Fibroblast of pulmonary artery (primary cell): ENCODE measurements at places on chromosomes 7 and 10.

- DNase-seq, result no peak
Measured at GRCh38 chr7:27302590-27302989, 60.0 kb downstream of the EVX1 start.

DNA sequence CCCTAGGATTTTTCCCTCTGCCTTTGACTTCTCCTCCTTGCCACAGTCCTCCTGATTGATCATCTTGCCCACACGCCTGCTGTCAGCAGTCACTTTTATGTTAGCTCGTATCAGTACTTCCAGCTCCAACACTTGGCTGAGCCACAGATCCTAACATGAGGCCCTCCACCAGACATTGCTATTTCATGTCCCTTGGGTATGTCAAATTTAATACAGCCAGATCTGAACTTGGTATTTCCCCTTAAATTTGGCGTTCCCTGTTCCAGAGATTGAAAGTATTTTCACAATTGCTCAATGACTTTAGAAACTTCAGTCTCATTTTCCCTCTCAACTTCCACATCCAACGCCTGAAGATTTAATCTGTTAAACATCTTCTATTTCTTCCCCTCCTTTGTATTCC lies 140.4 kb downstream of the RNLS start:
- no peak for DNase-seq

DNA sequence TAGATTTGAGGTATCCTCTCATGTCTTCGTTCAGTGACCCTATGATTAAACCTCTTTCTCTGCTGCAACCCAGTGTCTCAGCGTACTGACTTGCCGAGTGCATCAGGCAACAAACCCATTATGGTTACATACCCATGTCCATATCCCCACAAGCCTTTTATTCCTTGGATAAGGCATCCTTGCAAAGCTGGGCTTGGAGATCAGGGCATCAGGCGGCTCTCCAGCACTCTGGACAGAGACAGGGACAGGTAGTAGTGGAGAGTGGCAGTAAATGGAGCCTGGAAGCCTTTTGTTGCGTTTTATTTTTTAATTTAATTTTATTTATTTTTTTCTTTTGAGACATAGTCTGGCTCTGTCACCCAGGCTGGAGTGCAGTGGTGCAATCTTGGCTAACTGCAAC lies 32.0 kb upstream of the NPFFR1 start:
- DNase-seq, result peak; percentile 11

GRCh38 chr10:127648885-127649284 lies 88.1 kb upstream of the FOXI2 start:
- DNase-seq, result no peak

DNA sequence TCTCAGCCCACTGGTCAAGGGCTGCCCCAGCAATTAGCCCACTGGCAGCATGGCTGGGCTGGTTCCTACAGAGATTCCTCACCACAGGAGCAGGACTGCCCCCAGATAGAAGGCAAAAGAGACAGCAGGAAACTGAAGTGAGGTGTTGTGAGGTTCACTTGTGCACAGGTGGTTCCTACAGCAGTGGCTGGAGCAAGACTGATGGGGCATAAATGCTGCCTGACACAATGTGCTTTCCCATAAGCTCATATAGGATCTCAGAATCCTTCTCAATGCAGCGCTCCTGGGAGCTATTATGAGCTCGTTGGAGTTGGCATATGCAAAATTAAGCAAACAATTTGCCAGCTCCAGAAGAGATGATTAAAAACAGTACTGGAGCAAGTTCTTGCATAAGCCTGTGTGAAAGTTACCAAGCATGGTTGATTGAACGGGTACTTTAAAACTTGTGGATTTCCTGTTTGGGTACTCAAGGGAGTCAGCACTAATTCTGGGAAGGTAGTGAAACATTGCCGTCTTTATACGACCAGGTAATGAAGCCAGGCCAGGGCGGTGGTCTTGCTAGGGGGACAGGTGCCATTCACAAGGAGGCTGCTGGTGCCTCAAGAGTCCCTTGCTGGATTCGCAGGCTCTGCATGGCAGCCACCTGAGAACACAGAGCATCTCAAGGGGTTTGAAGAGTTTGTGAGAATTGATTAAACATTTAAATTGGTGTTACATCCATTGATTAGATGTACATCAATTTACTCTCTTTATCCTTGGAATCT lies 20.3 kb upstream of the PRKCQ start:
- DNase-seq, result no peak

- no peak for DNase-seq
Measured at GRCh38 chr10:111130471-111130870, 53.6 kb downstream of the ADRA2A start.

GRCh38 chr10:103661198-103661950 lies 167.9 kb downstream of the NEURL1 start:
- peak; percentile 92 for DNase-seq

GRCh38 chr10:44922796-44923545 lies 11.8 kb downstream of the TMEM72 start:
- no peak for DNase-seq

DNA sequence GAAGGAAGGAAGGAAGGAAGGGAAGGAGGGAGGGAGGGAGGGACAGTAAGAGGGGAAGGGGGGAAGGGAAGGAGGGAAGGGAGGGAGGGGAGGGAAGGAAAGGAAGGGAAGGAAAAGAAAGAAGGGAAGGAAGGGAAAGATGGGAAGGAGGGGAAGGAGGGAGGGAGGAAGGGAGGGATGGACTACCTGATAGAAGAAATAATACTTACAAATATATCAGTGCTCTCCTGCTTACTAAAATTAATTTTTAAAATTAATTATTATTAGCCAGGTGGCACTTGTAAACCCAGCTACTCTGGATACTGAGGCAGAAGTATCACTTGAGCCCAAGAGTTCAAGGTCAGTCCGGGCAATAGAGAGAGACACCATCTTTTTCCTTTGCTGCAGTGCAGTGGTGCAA lies 18.5 kb downstream of the ZC3HC1 start:
- DNase-seq, result no peak

GRCh38 chr10:78597796-78598555 lies 470.8 kb upstream of the ZMIZ1 start:
- DNase-seq, result no peak

DNA sequence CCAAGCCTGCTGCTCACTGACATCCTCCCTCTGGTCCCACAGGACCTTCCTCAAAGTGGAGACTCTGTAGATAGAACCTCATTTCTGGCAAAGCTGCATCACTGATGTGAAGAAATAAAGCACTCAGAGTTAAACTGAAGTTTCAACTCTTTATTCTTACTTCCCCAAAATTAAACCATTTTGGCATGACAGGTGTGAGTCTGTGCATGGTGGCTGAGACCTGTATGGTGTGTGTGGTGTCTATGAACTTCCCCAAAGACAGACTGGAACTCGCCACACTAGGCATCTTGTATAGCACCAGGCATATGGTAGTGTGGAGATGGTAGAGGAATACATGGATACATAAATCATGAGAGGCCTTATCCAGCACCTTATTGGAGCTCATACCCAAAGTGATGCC lies 6.6 kb upstream of the WDFY4 start:
- no peak for DNase-seq

GRCh38 chr10:103828107-103828506 lies 27.3 kb downstream of the SH3PXD2A start:
- DNase-seq, result no peak

DNA sequence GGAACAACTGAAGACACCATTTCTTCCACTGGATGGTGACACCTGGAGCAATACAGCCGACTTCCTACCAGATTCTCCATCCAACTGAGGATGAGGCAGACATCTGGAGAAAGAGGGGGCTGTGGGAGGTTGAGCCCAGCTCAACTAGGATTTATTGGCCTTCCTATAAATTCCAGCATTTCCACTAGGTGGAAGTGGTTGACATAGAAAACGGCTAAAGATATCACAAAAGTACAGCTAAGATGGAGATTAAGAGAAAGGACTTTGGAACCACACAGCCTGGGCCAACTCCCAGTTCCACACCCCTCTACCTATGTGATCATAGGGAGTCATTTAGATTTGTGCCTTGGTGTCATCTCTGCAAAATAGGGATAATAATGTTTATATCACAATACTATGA lies 61.3 kb upstream of the CAV2 start:
- no peak for DNase-seq

DNA sequence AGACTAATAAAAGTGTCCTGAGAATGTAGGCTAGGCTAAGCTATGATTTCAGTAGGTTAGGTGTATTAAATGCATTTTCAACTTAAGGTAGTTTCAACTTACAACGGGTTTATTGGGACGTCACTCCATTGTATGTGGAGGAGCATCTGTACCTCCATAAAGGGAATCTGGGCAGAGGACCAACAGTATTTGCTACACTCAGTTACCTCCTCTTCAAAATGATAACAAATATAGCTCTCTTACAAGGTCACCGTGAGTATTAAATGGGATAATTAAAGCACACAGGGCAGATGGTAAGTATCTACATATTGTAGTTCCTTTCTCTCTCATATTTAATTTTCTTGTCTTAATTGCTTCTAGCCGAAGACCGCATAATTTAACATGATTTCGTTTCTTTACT lies 59.0 kb upstream of the FGL2 start:
- no peak for DNase-seq

DNA sequence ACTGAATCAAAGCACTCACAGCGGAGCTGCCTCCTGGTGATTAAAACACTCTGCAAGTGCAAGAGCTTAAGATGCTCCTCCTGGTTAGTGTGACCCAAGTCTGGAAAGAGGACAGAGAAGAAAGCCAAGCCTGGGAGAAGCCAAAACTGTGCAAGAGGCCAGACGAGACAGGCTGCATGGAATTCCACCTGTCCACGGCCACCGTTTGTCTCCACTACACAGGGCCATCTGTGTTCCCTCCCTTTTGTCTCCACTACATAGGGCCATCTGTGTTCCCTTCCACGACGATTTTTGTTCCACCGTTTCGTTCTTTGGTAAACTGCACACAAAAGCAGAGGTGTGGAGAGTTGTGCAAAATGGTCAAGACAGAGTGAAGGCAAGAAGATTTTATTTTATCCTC lies 233.0 kb downstream of the DIP2C start:
- no peak for DNase-seq

- peak; percentile 30 for DNase-seq
Measured at GRCh38 chr7:116862951-116863670, 724 bp downstream of the CAPZA2 start.

- no peak for DNase-seq
Measured at GRCh38 chr10:22222236-22223190, 4.7 kb upstream of the EBLN1 start.

DNA sequence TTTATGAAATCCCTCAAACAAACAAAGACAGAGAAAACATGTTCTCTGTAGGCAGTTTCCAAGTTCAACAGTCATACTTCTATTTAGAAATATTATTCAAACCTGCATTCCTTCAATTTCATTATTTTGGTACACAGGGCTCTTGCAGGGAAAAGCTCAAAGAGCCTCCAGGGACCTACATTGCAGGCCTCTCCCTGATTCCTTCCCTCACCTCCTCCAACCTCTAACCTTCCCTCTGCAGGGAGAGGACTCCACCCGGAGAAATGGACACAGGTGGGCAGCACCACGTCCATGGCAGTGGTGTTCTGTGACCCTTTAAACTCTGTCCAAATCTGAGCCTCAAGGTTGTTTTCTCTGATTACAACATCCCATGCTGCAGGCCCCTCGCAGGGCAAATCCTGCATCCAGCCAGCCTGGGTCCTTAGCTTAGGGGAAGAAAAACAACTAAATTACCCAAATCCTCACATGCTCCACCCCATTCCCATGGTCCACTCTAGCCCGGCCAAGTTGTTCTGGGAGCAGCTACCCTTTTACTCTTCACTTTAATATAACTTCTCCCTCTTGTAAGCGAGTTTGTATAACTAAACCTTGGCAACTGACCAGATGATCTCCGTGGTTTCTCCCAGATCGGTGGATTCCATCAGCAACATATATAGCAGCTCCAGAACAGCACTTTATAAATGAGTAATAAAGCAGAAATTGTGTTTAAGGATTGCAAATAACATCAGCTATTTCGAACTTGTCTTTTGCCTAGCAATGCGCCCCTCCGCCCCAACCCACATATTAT lies 129.8 kb downstream of the CUBN start:
- no peak for DNase-seq

GRCh38 chr10:13913897-13914296 lies 327.1 kb downstream of the PRPF18 start:
- DNase-seq, result no peak

DNA sequence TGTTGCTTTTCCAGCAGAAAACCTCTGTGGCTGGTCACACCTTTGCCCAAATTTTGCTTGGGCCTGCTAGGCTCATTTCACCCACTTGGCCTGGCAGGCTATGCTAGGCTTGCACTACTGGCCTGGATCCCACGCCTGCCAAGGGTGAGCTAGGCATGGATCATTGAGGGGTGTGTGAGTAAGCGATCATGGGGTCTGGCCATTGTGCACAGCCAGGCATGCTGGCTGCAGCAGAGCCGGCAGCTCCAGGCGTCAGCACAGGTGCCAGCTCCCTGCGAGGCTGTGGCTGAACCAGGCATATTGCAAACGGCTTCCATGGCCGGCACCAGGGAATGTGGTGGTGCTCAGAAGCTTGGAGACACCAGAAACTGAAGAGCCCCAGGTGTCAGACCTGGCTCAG lies 19.2 kb downstream of the CFAP70 start:
- DNase-seq, result no peak

- DNase-seq, result no peak
Measured at GRCh38 chr10:119742947-119743648, 17.2 kb downstream of the INPP5F start.

GRCh38 chr10:29925771-29926692 lies 133.4 kb downstream of the JCAD start:
- no peak for DNase-seq

GRCh38 chr7:105655500-105656380 lies 74.4 kb upstream of the EFCAB10 start:
- DNase-seq, result peak; percentile 73

DNA sequence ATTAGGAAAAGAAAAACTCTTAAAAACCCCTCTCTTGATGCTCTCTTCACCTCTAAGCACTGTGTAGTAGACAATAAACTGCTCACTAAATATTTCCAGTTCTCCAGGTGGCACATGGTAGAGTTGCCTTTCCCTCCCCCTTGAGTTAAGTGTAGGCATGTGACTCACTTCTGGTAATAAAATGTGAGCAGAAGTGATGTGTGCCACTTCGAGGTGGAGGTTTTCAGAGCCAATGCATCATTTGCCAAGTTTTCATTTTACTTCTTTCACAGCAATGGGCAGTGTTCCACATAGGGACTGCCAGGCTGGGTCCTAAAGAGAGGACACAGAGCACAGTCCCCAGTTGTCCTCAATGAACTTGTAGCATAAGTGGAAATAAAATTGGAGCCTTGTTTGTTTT lies 131.6 kb upstream of the NPY start:
- no peak for DNase-seq

- DNase-seq, result no peak
Measured at GRCh38 chr10:71278691-71279588, 40.1 kb upstream of the SLC29A3 start.

DNA sequence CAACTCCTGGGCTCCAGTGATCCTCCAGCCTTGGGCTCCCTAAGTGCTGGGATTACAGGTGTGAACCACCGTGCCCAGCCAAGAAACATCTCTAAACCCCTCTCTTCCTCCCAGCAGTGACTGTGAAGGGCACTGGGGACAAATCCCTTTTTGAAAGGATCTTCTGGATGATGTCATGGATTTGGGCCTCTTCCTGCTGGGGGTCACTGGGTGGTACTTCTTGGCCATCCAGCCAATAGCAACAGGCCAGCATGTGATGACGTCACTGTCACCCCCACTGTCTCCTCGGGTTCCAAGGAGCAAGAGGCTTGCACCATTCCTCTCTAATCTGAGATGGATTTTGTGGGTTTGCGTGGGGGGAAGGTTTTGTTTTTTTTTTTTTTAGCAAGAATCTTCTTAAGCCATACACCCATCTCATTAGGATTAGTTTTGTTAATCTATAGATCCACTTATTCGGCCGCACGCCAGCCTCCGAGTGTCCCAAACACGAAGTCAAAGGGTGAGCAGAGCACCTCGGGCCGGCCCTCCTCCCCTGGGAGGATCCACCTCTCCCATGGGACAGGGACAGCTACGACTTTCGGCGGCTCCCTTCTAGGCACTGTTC lies 29.4 kb upstream of the TNRC18 start:
- peak; percentile 83 for DNase-seq

- DNase-seq, result no peak
Measured at GRCh38 chr10:113965077-113965476, 78.6 kb upstream of the ADRB1 start.
